ENCODE measurements at places on chromosomes 16 and 17.

- DNase-seq = no peak
These were observed 75.8 kb downstream of the ADAMTS18 start for GRCh38 chr16:77359065-77359502.

DNA sequence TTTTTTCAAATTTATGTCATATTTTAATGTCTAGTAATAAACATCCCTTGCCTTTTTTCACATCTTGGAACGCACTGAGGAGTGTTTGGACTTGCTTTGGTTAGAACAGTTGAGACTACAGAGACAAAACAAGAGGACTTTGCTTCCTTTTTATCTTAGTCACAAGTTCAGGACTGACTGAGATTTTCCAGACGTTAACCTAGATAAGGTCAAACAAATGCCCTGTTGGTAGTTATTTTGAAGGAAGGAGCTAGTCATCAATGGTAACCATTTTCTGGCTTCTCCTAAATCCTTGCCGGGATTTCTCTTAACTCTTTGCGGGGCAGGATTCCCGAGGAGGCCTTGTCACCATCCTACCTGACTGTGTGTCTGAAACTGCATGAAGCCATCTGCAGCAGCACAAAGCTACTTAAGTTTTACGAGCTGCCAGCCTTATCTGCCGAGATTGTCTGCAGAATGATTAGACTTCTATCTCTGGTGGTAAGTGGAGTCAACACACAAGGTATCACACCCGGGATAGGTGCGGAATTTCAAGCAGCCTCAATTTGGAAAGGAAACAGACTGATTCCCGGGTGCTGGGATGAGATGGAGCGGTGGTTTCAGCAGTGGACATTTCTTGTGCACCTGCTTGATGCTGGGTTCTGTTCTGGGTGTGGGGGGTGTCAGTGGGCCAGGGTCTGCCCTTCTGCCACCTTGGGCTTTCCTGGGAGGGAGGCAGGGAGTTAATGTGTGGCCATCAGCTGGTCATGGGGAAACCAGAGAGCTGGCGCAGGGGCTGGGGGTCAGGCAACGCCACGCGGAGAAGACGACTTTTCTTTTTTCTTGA, 48.3 kb downstream of the RNF213 start:
- DNase-seq = no peak

DNA sequence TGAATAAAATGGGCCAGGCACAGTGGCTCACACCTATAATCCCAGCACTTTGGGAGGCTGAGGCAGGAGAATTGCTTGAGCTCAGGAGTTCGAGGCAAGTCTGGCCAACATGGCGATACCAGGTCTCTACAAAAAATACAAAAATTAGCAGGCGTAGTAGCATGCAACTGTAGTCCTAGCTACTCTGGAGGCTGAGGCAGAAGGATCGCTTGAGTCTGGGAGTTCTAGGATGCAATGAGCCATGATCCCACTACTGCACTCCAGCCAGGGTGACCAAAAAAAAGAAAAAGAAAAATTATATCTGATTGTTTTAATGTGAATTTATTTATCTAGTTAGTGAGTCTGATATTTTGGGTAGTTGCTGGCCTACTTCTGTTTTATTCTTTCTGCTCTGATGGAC, 7.0 kb downstream of the IL34 start:
- DNase-seq = no peak

DNA sequence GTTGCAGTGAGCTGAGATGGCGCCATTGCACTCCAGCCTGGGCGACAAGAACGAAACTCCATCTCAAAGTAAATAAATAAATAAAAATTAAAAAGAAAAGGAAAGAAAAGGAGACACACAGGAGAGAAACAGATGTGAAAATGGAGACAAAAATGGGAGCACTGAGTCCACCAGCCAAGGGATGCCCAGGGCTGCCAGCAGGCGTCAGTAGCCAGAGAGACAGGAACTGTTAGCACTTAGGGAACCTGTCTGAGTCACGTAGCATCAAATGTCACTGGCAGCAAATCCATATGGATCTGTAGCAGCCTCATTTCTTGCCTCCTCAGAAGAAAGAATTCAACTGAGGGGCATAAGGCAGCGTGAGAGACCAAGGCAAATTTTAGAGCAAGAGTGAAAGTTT, 79.7 kb downstream of the CYLD start:
- DNase-seq = no peak

- DNase-seq = no peak
These were observed 794 bp downstream of the PDE6G start for GRCh38 chr17:81655378-81656117.

All from amniotic stem cell (primary cell).